SIG-M5 (cell line): ENCODE measurements at places on chromosomes 1 and 21.

DNA sequence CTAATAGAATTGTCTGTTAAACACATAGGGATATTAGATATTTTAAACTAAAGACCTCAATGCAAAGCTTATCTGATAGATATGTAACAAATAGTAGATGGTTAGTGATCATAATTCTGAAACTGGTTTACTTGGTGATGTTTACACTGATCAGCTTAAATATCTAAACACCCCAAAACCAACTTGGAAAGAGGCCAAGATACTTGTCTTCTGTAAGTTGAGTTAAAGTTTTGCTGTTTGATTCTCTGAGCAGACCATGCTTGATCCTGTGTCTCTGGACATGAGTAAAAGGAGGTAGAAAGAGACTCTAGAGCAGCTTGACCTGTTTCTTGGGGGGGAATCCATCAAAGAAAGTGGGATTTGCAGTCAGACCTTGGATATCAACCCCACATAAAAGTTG lies 107.5 kb downstream of the NEK7 start:
- no peak for DNase-seq

- no peak for DNase-seq
Measured at GRCh38 chr1:235648954-235649367, 623 bp downstream of the GNG4 start.

DNA sequence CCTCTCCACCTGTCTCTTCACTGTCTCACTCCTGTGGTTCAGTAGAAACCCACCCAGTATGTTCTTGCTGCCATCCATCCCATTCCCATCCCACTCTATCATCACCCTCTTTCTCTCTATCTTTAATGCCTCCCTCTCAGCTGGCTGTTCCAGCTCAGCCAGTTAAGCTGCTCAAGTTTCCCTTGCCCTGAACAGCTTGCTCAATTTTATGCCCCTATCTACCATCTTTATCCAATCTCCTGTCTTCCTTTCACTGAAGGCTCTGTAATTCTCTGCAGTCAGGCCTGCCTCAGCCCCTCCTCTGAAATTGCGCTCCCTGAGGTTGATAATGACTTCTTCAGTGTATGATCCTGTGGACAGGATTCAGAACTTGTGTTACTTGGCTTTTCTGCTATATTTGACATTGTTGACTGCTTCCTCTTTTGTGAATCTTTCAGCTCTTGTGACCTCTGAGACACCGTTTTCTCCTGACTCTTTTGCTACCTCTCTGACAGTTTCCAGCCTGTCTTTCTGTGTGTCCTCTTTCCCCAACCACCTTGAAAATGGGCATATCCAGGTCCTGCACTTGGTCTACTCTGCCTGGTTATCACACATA lies 13.9 kb upstream of the BCAR3 start:
- DNase-seq, result no peak

GRCh38 chr1:224287714-224288113 lies 42.3 kb downstream of the NVL start:
- DNase-seq, result no peak

DNA sequence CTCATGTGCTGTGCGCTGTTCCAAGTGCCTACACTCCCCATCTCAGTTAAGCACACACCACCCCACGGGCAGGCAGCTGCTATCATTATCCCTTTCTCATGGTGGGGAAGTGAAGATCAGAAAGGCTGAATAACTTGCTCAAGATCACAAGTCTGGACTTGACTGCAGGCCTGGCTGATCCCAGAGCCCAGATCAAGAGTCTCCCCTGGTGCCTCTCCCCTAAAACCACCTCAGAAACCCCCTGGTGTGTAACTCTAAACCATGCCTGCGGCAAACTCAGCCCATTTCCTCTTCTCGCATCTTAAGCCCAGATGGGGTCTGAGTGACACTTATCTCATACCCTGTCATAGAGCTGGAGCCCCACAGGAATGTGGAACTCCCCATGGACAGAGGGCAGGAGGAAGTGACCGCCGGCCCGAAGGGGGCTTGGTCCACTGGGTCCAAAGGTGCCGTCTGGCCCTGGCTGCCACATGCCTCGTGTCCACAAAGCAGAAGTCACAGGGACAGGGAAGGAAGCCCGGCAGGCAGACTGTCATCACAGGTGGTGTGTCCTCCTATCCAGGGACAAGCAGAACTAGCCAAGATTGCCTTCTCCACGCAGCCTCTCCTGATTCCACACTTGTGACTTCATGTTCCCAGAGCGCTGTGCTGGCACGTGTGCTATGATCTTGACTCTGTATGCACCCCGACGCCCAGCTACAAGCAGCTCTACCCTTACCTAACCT lies 92.1 kb downstream of the SYF2 start:
- peak; percentile 47 for DNase-seq

- DNase-seq, result no peak
Measured at GRCh38 chr1:85326336-85326735, 49.9 kb upstream of the BCL10 start.

- DNase-seq, result no peak
Measured at GRCh38 chr1:117527566-117528102, 78.2 kb upstream of the TENT5C start.

DNA sequence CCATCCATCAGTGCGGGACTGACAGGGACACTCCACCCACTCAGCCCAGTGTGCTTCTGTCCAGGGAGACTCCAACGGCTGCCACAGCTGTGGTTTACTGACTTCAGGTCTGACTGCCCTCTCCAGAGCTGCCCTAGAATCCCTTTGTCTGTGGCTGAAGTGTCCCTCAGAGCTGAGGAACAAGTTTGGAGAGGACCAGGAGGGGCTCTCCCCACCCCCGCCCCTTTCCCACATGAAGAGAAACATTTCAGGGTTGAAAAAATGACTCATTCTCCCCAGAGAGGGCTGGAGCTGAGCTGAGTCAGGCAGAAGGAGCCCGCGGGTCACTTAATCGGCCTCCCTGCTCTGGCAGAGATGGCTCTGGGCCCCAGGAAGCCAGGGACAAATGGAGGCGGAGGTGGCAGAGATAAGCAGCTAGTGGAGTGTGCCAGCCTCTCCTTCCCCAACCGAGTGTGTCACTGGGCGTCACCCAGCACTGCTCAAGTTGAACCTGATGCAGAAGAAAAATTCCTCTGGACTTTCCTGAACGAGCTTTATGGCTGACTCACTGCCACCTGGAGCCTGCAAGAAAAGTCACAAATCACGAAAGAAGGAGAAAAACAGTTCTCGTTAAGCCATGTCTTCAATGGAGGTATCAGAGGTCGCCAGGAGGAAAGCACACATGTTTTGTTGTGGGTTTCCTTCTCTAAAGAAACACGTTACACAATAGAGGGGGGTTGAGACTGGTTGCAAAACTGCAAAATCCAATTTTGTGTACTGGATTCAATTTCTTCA lies 34.3 kb upstream of the ECE1 start:
- no peak for DNase-seq

GRCh38 chr1:209884665-209885117 lies 53.3 kb upstream of the SYT14 start:
- DNase-seq, result peak; percentile 48

- DNase-seq, result no peak
Measured at GRCh38 chr21:35050348-35051286, 1.5 kb upstream of the RUNX1 start.

DNA sequence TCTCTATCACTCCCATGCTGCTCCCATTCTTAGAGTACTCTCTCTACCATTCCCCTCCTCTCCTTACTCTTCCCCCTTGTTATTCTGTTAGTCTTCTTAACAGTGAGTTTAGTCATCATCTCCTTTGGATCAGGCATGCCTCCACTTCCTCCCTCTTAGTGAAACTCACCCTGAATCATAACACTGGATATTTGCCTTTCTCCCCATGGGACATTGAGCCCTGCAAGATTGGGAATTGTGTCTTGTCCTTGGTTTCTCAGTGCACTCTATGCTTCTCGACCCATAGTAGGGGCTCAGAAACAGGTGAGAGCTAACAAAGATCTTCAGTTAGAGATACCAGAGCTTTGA lies 68.3 kb upstream of the GCLM start:
- no peak for DNase-seq

- DNase-seq, result no peak
Measured at GRCh38 chr1:54465351-54465811, 59.2 kb upstream of the SSBP3 start.

DNA sequence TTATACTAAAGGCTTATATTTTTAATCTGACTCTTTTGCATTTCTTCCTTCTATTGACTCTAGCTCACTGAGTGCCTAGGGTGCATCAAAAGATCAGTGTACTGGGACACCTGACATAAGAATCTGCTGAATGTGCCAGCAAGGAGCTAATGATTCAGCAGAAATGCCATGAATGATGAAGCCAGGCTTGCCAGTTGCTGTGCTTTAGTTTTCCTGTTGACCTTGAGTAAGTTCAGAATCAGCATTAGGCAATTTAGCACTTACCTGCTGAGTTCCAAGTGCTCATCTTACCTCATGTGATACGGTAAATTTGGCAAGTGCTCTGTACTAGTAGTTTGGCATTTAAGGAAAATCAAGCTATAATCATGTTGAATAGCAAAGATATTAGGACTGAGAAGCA lies 523.2 kb upstream of the B3GALT2 start:
- DNase-seq, result no peak

DNA sequence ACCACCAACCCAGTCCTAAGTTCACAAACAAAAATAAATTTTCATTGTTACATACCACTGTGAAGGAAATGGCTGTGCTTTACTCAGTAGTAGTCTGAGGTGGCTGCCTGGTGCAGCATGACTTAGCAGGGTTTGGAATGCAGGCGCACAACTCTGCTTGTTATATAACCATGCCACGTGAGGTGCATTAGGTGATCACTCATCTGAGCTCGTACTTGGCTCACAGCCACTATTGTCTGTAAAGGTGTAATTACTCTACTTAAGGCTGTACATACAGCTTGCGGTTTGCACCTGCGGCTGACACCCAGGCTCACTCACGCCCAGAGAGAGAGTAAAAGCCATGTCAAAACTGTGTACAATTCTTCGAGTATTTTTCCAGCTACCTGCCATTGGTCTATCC lies 599.4 kb downstream of the LTN1 start:
- DNase-seq, result no peak

- no peak for DNase-seq
Measured at GRCh38 chr1:233245191-233245765, 50.2 kb downstream of the PCNX2 start.

GRCh38 chr1:156490401-156491032 lies 10.1 kb downstream of the MEF2D start:
- no peak for DNase-seq

DNA sequence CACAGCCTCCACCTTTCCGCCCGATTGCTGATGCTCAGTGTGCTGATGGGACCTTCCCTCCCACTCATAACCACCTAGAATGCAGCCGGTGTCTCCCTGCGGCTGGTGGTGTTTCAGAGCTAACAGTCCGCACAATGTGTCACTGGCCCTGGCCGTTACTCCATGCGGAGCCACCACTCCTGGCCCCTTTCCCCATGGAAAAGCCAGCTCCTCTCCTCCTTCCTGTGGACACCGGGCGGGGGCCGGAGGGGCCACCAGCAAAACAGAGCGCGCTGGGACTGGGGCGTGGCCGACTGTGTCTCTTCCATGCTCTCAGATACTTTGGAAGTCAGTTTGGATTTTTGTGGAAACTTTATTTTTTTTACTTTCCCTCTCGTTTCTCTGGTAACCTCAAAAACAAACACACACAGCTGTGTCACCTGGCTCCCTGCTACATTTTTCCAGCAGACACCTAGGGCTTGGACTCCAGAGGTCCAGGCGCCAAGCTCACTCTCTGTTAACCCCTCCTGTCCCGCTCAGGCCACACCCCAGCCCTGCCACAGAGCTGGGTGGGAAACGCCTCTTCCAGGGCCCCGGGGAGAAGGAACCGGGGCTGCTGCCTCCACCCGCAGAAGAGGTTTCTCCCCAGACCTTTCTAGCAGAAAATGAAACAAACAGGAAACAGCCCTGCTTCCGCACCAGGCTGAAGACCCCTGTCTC lies 32.5 kb upstream of the COL6A2 start:
- no peak for DNase-seq
